ENCODE measurements at places on chromosomes 6 and 20.

DNA sequence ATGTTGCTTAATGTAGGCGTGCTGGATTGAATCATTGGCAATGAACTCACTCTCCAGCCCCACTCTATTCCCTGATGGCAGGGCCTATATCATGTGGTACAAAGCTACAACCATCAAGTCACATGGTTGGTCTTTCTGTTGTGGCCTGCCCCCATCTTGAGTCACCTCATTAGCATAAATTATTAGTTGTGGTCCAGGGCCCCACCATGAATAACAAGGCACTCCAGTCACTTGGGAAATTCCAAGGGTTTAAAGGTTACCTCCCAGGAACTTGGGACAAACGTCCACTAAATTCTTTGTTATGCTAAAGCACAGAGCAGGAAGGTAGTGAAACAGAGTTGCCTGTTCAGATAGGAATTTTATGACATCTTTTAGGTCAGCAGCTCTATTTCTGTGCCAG lies 193.7 kb downstream of the SLC35F1 start:
- DNase-seq: no peak

GRCh38 chr6:156876302-156876701 lies 99.1 kb downstream of the ARID1B start:
- no peak for DNase-seq

DNA sequence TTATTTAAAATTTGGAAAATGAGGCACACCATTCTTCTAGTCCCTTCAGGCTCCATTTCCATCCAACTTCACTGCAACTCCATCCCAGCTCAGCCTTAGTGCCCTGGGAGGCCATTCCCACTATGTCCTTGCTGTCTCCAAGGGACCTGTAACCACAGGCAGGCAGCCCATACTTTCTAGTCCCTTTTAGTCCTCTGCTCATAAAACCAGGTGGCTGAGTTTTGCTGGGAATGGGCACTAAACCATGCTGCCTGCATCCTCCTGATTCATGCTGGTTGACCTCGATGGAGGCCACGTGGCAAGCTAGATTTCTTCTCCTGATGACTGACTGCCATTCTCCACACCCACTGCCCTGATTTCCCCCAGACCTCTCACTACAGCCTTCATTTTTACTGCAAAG lies 27.5 kb upstream of the MYMX start:
- no peak for DNase-seq

DNA sequence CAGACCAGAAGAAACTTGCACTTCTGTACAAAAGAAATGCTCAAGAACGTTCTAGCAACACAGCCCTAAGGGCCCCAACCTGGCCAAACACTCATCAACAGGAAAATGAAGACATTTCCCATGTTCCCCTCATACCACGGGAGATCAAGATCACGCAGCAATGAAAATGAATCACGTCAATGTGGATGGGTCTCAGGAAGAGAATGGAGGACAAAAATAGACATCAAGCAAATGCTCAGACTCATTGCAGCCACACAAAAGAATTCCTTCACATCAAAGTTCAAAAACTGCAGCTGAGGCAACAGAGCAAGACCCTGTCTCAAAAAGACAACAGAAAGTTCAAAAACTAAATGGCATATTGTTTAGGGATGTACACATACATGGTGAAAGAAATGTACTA lies 18.1 kb downstream of the ULBP3 start:
- no peak for DNase-seq

- no peak for DNase-seq
These were observed 90.6 kb upstream of the MAP3K7 start for GRCh38 chr6:90677440-90677839.

DNA sequence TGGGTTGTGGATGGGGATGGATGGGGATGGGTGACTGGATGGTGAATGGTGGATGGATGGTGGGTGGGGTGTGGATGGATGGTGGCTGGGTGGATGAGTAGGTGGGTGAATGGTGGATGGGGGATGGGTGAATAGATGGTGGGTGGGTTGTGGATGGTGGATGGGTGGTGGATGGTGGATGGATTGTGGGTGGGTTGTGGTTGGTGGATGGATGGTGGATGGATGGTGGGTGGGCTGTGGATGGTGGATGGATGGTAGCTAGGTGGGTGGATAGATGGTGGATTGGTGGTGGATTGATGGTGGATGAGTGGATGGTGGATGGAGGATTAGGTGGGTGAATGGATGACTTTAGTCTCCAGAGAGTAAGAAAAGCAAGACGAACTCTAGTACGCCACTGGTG lies 57.6 kb downstream of the YTHDF1 start:
- no peak for DNase-seq

DNA sequence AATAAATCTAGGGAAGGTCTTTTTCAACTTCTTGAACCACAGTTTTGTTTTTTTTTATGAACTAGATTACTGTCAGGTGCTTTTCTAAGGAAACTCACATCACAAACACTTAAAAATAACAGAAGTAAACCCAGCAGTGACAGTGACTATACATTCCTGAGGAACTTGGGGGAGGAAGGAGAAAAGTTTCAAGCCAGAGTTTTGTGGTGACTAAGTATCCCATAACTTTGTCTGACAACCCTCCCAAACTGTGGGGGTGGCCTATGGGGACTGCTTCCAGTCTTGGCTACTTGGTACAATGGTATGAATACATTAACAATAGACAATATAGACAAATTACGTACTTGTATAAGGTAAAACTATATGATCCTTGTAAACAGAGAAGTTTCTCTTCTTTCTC lies 202.5 kb upstream of the MAN1A1 start:
- no peak for DNase-seq

DNA sequence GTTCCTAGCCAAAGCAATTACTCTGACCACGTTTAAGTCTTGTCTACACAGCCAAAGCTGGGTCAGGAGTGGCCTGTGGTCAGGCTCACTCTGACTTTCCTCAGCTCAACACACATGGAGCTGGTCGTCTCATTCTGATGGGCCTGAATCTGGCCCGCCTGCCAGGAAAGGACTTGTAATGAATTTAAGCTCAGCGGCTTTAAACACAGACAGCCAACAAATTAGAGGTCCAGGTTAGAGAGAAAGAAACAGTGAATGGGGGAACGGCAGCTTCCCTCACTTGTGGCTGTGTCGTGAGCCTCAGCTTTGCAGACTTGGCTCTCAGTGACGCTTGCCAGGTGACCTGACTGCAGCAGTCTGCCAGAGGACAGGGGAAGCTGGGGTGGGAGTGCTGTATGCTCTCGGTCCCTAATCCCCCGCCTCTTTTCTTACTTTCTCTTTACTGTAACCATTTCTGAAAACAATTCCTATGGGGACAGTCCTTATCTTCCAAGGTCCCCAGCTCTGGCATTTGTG lies 121.9 kb upstream of the AGPAT4 start:
- no peak for DNase-seq

GRCh38 chr20:32589256-32589655 lies 4.1 kb upstream of the NOL4L start:
- no peak for DNase-seq

DNA sequence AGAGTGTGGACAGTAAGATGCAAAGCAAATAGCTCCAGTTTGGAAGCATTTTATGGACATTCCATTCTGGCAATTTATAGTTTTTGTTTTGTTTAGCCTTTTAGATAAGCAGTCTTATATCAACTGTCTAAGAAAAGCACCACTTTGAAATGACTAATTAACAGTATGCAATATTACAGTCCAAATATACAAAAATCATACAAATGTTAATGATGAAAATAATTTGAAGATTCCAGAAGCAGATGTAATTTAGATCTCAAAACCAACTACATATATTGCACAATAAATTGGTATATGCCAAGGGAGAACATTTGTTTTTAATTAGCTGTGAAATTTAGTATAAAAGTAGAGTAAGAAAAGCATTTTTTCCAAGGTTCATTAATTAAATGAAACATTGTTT lies 158.8 kb downstream of the KIF6 start:
- no peak for DNase-seq

- no peak for DNase-seq
These were observed 187.8 kb upstream of the PHACTR1 start for GRCh38 chr6:12528581-12529363.

GRCh38 chr6:37679539-37680476 lies 17.9 kb downstream of the MDGA1 start:
- DNase-seq: no peak

- no peak for DNase-seq
These were observed 65.1 kb downstream of the ADNP start for GRCh38 chr20:50866036-50866685.

DNA sequence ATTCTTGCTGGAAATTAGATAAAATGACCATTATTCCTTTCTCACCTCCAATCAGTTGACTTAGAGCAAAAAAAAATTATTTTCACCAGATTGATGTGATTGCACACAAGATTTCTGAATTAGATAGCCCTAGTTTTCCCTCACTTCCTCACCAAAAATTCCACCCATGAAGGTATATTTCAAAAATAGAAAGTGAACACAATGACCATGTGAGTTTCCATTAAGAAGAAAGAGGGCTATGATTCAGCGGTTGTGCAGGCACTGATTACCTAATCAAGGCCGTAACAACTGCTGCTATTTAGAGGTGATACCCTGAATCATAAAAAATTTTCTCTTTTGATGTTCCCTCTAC lies 19.5 kb upstream of the RALGAPA2 start:
- no peak for DNase-seq

DNA sequence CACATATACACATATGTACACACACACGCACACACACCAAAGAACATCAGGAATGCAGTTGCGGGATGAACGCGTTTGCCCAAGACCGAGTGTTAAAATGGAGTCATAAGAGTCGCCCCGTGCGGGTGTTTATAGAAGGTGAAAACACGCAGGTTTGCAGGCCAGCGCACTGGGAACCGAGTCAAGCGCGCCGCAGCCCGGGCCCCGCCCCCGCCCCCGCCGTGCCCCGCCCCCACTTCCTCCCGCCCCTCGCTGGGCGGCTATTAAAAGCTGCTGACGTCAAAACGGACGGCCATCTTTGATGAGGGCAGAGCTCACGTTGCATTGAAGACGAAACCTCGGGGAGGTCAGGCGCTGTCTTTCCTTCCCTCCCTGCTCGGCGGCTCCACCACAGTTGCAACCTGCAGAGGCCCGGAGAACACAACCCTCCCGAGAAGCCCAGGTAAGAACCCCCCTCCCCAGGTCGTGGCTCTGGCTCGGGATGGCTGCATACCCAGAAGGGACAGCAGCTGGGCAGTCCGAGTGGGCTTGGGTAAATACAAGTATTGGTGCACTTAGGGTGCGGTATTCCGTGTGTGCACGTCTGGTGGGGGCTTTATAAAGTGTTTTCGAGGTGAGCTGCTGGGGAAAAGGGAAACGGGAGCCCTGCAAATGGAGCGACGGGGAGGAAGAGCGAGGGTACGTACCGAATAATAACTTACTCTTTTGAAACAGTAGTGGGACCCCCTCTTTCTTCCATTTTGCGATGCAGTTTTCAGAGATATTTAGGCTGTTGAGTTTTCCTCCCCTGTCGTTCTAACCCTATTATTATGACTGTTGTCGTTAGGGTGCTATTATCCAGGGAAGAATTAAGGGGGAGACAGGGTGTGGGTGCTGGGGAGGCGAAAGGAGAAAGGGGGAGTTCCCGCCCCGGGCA lies at the start of gene SNAP25:
TSS of gene SNAP25 (plus strand) at position 295 of the 916 bp plus-strand sequence. CDS start 56,662 bp downstream, outside the sequence.
- DNase-seq: peak; percentile 17

GRCh38 chr6:113854531-113855499 lies 2.3 kb upstream of the MARCKS start:
- DNase-seq: no peak

DNA sequence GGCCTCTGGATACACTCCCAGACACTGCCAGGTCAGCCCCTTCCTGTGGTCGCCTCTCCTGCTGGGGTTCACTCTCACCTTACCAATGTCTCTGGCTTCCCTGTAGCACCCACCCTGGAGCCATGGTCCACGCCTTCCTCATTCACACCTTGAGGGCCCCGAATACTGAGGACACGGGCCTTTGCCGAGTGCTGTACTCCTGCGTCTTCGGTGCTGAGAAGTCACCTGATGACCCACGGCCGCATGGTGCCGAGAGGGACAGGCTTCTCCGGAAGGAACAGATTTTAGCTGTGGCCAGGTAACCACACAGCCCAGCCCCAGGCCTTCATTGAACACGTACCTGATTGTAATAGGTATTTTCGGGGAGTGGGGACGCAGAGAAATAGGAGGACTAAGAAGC lies 1.6 kb downstream of the AP5S1 start:
- DNase-seq: no peak

GRCh38 chr6:77440206-77440976 lies 22.9 kb downstream of the HTR1B start:
- DNase-seq: no peak

- DNase-seq: no peak
These were observed 81.4 kb downstream of the WDR27 start for GRCh38 chr6:169620171-169621130.

DNA sequence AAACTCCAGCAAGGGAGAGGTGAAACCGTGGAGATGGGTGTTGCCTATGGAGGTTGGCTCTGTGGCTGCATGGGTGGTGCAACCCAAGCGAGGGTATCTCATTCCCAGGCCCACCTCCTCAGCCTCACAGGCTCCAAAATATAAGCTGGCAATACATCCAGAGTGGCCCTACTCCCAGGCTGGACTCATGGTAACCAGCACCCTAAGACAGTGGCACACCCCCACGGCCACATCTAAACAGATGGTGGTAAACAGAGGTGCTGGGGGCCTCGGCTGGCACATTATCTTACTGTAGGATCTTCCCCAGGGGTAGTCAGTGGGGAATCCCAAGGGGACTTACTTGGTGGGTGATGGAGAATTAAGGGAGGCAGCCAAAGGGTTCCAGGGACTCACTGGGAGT lies 33.7 kb upstream of the CCND3 start:
- DNase-seq: no peak

DNA sequence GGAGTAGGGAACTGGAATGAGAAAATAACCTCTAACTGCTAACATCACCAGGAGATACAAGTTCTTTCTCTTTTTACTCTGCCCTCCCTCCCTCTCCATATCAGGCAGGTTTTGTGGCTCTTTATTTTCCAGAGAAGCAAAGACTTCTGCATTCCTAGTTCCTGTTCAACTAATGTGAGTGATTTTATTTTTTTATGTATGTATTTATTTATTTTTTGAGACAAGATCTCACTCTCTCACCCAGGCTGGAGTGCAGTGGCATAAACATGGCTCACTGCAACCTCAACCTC lies 6.0 kb upstream of the IER3 start:
- DNase-seq: no peak

GRCh38 chr20:2693286-2694007 lies 867 bp downstream of the EBF4 start:
- peak; percentile 27 for DNase-seq

Measured in stimulated activated CD4-positive, alpha-beta T cell treated with anti-CD3 and anti-CD28 coated beads, Interleukin-1b, Interleukin-23, amount 100 ng/mL, for 4 hours (primary cell).